Immature natural killer cell (primary cell): ENCODE measurements at places on chromosomes 1 and 21.

DNA sequence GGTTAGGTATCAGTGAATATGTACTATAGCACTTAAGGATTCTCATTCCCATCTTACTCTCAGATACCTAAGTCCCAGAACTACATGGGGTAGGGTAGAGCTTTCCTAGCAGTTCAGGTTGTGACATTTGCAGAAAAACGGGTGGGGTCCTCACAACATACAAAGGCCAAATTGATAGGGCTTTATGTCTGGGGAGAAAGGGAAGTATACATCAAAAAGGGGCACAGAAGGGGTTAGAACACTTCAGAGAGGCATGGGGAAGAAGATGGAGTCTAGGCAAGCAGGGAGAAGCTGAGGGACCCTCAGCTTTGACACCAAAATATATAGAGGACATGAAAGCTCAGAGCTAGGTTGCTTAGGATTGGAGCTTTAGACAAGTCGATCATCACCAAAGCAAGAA lies 3.6 kb downstream of the UROD start:
- no peak for DNase-seq

GRCh38 chr21:38354746-38355145 lies 98.0 kb downstream of the KCNJ15 start:
- DNase-seq, result no peak

- DNase-seq, result no peak
These were observed 4.9 kb downstream of the SKI start for GRCh38 chr1:2232916-2233438.

- no peak for DNase-seq
These were observed 15.6 kb downstream of the GBP5 start for GRCh38 chr1:89257041-89257440.

- no peak for DNase-seq
These were observed 296 bp upstream of the RNPEP start for GRCh38 chr1:201982082-201982622.

GRCh38 chr1:914131-914890 lies 9.4 kb upstream of the SAMD11 start:
- no peak for DNase-seq
